ENCODE measurements at places on chromosomes 3 and 15. TPM values are rescaled to one million over a fixed set of nuclear protein-coding genes. Genes with fewer than 3 reads are reported as not detected.
A peak's percentile ranks its signal among the peaks of the same experiment; 100 is the strongest.

- no peak for DNase-seq
These were observed 686.3 kb downstream of the NTRK3 start for GRCh38 chr15:87570206-87570605.

GRCh38 chr3:187920030-187920429, 174.8 kb upstream of the BCL6 start:
- no peak for DNase-seq

GRCh38 chr15:86973284-86973844, 893.7 kb downstream of the AGBL1 start:
- no peak for DNase-seq

GRCh38 chr3:74518610-74519009, 95.8 kb downstream of the CNTN3 start:
- no peak for DNase-seq

DNA sequence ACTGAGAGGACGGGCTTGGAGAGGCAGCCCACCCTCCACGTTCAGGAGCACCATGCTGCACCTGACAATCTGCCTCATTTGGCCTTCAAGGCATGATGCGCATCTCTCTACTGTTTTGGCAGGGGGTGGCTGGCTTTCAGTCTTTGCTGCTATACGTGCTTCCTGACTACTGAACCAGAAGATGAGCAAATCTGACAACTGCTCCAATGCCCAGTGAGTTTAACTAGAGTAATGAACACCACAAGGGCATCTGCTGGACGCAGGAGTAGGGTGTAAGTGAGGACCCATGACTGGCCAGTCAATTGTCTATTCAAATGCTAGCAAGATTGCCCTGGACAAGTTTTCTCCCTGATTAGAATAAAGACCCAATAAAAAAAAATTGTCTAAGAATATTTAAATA, 335.7 kb downstream of the MAGI1 start:
- DNase-seq = no peak

DNA sequence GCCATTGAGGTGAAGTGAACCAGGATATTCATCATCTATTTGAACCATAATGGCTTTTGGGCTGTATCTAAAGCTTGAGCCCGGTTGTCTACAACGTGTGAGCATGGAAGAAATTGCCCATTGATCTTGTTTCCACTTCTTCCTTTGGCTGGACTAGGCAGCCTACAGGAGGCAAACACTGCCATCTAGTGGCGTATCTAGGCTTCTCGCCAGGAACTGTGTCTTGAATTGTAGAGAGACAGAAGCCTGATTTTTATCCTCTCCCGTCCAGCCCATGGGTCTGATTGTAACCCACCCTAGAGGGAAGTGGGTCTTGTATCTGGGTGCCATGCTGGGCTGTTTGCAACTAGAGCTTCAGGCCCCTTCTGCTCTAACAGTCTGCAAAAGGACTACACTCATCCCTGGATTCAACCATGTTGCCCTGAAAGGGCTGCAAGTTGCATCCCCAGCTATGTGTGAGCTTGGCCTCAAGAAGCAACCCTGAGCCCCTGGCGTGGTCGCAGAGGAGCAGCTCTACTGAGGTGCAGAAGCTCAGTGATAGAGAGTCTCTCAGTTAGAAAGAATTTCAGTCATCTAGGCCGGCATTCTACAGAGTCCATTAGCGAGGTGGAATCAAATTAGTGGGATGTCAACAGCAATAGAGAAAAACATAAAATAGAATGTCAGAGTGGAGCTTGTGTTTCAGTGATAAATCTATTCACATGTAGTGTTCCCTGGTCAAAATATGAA, 170.2 kb upstream of the UMPS start:
- peak; percentile 86 for DNase-seq

UROC1 gene
- not detected for polyA plus RNA-seq

DNA sequence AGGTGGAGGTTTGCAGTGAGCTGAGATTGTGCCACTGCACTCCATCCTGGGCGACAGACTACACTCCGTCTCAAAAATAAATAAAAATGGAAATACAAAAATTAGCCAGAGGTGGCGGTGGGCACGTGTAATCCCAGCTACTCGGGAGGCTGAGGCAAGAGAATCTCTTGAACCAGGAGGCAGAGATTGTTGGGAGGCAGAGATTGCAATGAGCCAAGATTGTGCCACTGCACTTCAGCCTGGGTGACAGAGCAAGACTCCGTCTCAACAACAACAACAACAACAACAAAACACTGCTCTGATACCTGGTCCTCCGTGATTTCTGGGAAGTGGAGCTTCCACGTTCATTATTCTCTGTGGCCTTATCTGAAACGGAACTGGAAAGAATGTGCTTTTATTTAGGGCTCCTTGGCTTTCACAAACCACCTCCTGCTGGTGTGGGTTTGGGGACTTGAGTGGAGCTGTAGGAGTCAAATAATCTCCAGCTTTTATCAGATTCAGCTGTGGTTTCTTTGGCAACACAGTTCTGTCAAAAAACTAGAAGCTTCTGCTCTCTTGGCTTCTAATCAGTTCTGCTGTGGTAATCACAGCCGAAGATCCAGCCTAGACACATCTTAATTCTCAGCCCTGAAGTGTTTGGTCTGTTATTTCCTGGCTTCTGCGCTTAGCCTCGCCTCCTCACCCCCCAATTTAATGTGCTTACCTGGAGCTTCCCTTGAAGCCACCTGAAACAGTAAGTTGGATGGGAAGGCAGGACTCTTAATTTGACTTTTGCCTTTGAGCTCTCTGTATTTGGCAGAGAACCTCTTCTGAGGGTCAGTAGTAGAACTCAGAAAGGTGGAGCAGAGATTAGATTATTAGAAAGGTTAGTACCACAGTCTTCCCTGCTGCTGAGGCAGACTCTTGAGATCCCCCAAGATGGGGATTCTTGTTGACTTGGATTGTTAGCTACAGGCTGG, 21.4 kb downstream of the IRAK2 start:
- DNase-seq = no peak

DNA sequence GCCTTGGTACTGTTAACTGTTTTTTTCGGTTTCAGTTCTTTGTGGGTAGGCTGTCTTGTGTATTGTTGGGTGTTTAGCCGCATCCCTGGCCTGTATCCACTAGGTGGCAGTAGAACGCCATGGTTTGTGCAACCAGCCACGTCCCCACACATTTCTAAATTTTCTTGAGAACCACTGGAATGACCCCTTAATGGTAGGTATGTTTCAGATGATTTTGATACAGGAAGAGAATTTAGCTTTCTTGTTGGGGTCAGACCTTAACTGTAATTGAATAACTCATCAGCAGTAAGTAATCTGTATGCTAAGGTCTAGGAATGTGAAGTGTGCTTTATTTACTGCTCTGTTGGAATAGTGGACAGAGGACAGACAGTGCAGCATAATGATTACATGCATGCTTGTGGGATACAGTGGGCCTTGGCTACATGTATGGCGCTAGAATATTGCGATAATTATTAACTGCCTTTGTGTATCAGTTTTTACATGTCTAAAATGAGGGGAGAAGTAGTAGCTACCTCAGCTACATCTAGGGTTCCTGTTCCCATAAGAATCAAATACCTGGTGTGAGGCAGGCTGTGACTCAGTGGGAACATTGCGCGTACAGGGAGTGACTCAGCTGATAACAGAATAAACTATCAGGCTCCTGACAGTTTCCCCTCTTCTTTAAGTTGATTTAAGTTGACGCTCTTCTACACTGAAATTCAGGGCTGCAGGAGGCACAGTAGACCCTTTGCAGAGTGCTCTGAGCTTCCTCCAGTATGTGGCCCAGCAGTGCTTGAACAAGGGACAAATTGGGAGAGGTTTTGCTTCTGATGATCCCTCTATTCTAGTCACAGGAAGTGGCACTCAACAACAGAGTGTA, 25.0 kb upstream of the GPR171 start:
- DNase-seq = peak; percentile 92

DNA sequence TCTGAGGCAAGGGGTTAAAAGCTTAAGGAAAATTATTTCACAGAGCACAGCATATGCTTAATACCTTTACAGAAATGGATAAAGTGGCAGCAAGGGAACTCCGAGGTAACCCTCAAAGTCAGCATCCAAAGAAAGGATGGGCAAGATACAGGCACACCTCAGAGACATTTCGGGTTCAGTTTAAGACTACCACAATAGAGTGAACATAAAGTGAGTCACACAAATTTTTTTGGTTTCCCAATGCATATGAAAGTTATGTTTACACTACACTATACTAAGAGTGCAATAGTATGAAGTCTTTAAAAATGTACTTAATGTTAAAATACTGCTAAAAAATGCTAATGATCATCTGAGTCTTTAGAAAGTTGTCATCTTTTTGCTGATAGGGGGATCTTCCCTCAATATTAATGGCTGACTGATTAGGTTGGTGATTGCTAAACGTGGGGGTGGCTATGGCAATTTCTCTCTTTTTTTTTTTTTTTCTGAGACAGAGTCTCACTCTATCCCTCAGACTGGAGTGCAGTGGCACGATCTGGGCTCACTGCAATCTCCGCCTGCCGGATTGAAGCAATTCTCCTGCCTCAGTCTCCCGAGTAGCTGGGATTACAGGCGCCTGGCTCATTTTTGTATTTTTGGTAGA, 10.0 kb downstream of the UBR1 start:
- DNase-seq = no peak

DNA sequence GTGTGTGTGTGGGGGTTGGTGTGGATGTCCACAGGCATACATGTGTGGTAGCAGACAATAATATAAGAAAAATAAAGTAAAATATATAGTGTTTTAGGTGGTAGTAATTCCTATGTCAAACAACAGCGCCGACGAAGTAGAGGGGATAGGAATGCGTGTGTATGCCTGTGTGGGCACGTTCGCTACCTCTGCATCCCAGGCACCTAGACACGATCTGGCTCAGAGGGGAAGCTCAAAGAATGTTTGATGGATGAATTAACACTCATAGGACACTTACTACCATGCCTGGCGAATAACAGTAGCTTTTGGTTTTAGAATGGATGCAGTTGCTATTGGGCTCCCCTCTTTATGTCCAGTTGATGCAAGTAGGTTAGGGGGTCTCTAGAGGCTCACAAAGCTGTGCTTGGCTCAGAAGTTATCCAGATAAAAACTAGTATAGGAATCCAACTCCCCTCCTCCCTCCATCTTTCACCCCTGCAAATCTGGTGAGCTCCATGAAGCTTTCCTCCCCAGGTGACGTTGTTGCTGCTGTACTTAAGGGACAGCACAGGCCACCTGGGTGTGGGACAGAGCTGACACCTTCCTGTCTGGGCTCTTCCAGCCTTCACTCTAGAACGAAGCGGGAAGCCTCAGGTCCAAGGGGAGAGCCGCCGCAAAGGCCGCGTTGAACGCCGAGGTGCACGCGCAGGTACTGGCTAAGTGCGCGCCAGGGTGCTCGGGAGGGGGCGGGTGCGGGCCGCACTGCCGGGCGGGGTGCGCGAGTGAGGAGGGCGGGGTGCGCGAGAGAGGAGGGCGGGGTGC, 192.6 kb upstream of the LYSMD4 start:
- peak; percentile 62 for DNase-seq

GRCh38 chr3:191962324-191962723, 501.4 kb downstream of the PYDC2 start:
- DNase-seq = no peak

GRCh38 chr3:51441282-51442030, 50.4 kb downstream of the RBM15B start:
- DNase-seq = no peak

DNA sequence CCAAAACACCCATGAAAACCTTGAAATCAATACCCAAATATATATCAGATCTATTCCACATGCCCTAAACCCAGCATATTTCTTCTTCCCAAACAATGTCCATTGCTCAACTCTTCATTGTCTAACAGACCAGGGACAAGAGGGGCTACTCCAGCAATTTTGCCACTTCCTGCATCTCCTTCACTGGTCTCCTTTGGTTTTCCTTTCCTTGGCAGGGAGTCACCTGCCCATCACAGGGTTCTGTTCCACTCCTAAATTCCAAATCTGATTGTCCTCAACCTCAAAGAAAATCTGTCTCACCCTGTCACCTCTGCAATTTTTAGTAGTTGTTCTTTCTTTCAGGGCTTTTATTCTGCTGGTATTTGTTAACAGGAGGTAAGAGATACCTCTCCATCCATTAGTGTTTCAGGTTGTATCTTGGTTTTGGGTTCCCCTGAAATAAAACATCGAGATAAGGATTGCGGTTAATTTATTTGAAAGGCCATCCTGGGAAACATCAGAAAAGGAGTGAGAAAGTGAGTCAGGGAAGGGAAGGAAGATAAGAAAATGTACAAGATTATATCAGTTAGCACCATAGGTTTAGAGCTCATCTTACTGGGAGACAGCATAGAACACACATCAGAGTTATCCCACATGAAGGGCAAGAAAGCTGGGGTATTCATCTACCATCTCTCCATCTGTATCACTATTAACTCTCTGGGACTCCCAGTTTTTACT, 13.6 kb downstream of the ZBED2 start:
- no peak for DNase-seq

Measured in adrenal gland (tissue), 19 donors.